Fibroblast of mammary gland (primary cell): ENCODE measurements at places on chromosomes 1 and 21.

- peak; percentile 100 for DNase-seq
These were observed 70.3 kb downstream of the SERINC2 start for GRCh38 chr1:31483012-31483946.

- no peak for DNase-seq
These were observed 62.5 kb downstream of the ASH1L start for GRCh38 chr1:155499953-155500639.

DNA sequence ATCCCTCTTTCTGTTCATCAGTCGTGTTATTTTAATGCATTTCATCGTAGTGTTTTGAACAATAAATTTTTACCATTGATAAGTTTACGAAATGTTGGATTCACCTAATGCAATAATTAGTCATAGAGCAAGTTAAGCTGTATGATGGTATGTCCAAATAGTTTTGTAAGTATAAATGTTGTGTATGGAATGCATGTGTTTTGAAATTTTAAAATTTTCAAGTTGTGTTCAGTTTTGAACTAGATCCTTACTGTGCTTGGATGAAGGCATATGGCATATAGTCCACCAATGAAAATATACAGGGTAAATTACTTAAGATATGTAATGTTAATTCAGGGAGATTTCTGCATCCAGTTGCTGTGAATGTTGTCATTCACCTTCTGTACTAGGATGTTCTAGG lies 2.3 kb downstream of the ZMYM4 start:
- no peak for DNase-seq

DNA sequence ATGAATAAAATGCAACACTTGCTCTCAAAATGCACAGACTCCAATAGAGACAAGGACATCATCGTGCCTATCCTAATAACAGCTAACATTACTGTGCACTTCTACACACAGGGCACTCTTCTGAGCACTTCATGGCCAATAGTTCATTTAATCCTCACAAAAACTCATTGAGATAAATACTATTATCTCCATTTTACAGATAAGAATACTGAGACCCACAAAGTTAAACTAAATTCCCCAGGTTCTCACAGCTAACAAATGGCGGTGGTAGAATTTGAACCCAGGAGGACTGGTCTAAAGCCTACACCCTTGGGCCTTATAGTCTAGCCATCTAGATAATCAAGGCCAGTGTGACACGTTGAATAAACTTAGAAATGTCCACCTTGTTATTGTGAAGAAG lies 328.6 kb downstream of the RRAGC start:
- DNase-seq: no peak

DNA sequence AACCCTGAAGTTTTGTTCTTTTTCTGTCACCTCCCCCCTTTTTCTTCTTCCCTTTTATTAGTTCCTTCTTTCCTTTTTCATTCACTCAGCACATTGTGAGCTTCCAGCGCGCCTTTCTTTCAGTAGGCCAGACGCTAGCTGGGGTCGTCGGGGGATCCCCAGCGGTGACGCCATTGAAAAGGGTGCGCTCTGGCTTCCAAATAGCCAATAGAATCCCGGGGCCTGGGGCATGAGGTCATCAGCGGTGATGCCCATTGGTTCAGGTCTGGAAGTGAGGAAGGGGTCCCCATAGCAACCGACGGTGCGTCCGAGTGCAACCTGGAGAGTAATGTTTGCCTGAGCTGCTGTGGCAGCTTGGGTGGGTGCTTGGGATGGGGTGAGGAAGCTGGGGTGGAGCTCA lies 6.9 kb upstream of the EFNA3 start:
- DNase-seq: no peak

GRCh38 chr1:88784551-88784950 lies 100.5 kb downstream of the PKN2 start:
- no peak for DNase-seq

GRCh38 chr1:176820391-176821031 lies 344.0 kb downstream of the ASTN1 start:
- peak; percentile 17 for DNase-seq

DNA sequence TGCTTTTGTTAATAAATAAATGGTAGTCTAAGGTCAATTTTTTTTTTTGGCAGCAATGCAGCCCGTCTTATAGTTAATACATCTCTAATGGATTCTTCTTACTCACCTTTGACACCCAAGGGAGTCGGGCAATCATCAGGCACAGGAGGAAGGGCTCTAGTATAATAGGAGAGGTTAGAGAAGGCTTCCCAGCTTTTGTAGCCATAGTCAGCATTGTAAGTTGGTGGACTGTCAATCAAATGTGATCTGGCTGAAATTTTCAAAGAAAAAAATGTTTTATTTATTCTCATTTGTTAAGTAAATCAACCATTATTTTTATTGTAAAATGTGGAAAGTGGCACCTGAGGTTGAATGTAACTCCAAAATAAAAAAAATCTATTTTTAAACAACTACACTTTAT lies 2.1 kb downstream of the PTGS2 start:
- no peak for DNase-seq

- no peak for DNase-seq
These were observed 29.4 kb upstream of the ARHGEF10L start for GRCh38 chr1:17510138-17510537.

- DNase-seq: no peak
These were observed 22.2 kb upstream of the ERG start for GRCh38 chr21:38520511-38520910.
